ENCODE measurements at places on chromosomes 11 and 22.

GRCh38 chr22:19713650-19714311, 522 bp upstream of the SEPTIN5 start:
- no peaks in the 10 kb centered on the region for H3K4me1 ChIP-seq
- no peak for DNase-seq
- H3K4me3 ChIP-seq = peak overlapping the region; percentile 50
- no peaks in the 10 kb centered on the region for H3K27me3 ChIP-seq
- no peaks in the 10 kb centered on the region for H3K36me3 ChIP-seq

DNA sequence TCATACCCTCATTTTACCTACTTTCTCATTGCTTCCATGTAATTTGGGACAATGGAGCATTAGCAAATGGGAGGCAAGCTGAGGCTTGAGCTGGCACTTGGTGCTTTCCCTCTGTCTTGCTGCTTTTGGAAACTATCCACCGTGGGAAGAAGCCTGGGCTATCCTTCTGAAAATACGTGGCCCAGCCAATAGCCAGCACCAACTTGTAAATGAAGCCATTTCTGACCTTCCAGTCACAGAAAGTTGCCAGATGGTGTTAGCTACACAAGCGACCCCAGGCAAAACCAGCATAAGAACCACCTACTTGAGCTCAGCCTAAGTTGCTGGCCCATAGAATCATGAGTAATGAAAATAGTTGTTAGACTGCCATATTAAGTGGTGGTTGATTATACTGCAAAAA, 18.5 kb upstream of the SPON1 start:
- no peaks in the 10 kb centered on the region for H3K4me1 ChIP-seq
- no peak overlapping the region for H3K27ac ChIP-seq
- DNase-seq = no peak
- H3K27me3 ChIP-seq = no peaks in the 10 kb centered on the region

- no peaks in the 10 kb centered on the region for H3K4me1 ChIP-seq
- no peak overlapping the region for H3K27ac ChIP-seq
- no peaks in the 10 kb centered on the region for H3K27me3 ChIP-seq
- no peaks in the 10 kb centered on the region for H3K36me3 ChIP-seq
Measured at GRCh38 chr11:112583261-112583893, 322.7 kb upstream of the PLET1 start.

DNA sequence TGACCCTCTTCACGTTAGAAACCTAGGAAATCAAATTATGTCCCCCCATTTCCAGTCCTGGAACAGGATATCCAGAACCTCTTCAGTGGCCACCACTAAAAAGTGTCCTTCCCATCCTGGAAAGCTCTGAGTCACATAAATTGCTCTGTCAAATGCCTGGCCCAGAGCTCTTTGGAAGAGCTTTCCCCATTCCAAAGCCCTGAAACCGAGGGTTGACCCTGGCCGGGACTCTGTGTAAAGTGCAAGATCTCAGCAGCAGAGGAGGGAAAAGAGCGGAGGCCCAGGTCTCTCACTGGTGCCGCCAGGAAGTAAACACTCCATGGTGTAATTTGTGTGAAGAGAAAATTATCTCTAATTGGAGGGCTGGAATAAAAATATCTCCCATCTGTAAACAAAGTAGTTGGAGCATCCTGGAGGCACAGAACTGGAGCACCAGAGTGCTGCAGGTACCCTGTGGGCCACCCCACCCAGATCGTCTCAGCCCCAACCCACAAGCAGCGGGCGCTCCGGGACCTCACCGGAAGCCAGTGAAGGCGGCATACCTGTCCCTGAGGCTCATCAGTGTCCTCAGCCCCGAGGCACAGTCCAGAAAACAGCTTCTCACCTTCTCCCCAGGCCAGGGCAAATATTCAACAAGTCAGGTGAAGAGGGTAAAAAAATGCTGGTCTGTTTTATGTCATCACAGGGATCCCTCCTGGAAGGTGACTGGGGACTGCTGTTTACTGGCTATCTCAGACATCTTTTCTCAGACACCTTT, 4.7 kb upstream of the JAM3 start:
- no peaks in the 10 kb centered on the region for H3K36me3 ChIP-seq
- no peaks in the 10 kb centered on the region for H3K27me3 ChIP-seq

DNA sequence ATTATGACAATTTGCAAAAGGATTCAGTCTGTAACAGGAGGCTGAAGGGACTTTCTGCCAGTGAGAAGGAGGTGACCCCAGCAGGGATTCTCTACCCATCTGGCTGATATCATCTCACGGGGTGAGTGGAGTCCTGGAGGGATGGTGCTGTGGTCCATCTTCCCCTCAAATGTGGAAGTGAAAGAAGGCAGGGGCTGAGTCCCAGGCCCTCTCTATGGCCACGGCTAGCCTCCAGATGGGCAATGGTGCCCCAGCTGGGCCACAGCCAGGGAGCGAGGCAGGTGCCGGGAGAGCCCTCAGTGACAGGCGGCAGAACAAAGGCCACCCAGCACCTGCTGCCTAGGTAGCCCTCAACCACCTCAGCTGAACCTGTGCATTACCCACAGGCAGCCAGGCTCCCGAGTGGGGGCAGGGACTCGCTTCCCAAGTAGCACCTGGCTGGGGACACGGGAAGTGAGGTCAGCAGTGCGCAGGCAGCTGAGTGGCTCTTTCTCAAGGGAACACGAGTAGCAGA, 6.7 kb downstream of the NECTIN1 start:
- H3K4me1 ChIP-seq = peaks cover 18% of the 10 kb centered on the region
- H3K36me3 ChIP-seq = no peaks in the 10 kb centered on the region
- no peak for DNase-seq
- H3K27me3 ChIP-seq = no peaks in the 10 kb centered on the region

GRCh38 chr11:66066751-66067150, 3.3 kb upstream of the PACS1 start:
- no peak overlapping the region for H3K4me3 ChIP-seq
- H3K27ac ChIP-seq = no peak overlapping the region
- H3K36me3 ChIP-seq = peaks cover 58% of the 10 kb centered on the region
- H3K4me1 ChIP-seq = peaks cover 7% of the 10 kb centered on the region

- H3K4me3 ChIP-seq = no peak overlapping the region
- H3K36me3 ChIP-seq = no peaks in the 10 kb centered on the region
- no peak overlapping the region for H3K27ac ChIP-seq
- no peak for DNase-seq
- H3K27me3 ChIP-seq = no peaks in the 10 kb centered on the region
Measured at GRCh38 chr11:107713009-107713408, 1.2 kb upstream of the SLN start.

- peak overlapping the region; percentile 80 for H3K27ac ChIP-seq
- DNase-seq = peak; percentile 55
- H3K27me3 ChIP-seq = no peaks in the 10 kb centered on the region
- H3K4me1 ChIP-seq = peaks cover 37% of the 10 kb centered on the region
- no peak overlapping the region for H3K4me3 ChIP-seq
Measured at GRCh38 chr11:19715373-19715772, 2.7 kb downstream of the NAV2 start.

- H3K27me3 ChIP-seq = no peaks in the 10 kb centered on the region
- H3K27ac ChIP-seq = no peak overlapping the region
- H3K4me3 ChIP-seq = no peak overlapping the region
- no peaks in the 10 kb centered on the region for H3K4me1 ChIP-seq
- DNase-seq = no peak
- no peaks in the 10 kb centered on the region for H3K36me3 ChIP-seq
Measured at GRCh38 chr11:28794405-28794804, 686.2 kb downstream of the METTL15 start.

DNA sequence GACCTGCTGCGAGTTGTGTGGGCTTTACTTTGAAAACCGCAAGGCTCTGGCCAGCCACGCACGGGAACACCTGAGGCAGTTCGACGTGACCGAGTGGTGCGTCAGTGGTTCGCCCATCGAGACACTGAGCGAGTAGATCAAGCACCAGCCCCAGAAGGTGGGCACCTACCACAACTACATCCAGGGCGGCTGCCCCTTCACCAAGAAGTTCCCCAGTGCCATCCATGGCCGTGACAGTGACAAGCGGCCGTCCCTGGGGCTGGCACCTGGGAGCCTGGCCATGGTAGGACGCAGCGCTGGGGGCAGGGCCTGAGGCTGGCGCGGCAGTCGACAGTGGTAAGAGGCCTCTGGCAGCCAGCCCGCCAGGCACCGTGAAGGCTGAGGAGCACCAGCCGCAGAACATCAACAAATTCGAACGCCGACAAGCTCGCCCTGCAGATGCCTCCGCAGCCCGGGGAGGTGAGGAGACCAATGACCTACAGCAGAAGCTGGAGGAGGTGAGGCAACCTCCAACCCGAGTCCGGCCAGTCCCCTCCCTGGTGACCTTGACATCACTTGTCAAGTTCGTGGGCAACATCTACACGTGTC, 545.2 kb upstream of the CCDC179 start:
- H3K4me1 ChIP-seq = no peaks in the 10 kb centered on the region
- H3K27ac ChIP-seq = no peak overlapping the region
- H3K4me3 ChIP-seq = no peak overlapping the region
- H3K27me3 ChIP-seq = no peaks in the 10 kb centered on the region
- DNase-seq = no peak

DNA sequence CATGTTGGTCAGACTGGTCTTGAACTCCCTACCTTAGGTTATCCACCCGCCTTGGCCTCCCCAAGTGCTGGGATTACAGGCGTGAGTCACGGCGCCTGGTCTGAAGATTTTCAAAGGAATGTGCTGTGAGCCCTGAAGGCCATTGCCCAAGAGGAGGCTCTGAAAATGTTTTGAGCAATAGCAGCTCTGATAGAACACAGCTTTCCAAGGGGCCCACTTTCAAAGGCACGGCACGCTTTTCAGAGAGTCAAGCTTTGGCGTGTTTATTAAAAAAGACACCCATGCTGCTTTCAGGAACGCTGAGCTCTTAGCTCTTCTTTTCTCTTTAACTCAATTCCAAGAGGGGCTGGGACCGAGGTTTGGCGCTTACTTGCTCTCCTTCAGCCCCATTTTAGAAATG, 73.8 kb upstream of the CDON start:
- no peak overlapping the region for H3K27ac ChIP-seq
- no peaks in the 10 kb centered on the region for H3K27me3 ChIP-seq
- no peaks in the 10 kb centered on the region for H3K36me3 ChIP-seq
- H3K4me3 ChIP-seq = no peak overlapping the region
- no peaks in the 10 kb centered on the region for H3K4me1 ChIP-seq
- DNase-seq = no peak

DNA sequence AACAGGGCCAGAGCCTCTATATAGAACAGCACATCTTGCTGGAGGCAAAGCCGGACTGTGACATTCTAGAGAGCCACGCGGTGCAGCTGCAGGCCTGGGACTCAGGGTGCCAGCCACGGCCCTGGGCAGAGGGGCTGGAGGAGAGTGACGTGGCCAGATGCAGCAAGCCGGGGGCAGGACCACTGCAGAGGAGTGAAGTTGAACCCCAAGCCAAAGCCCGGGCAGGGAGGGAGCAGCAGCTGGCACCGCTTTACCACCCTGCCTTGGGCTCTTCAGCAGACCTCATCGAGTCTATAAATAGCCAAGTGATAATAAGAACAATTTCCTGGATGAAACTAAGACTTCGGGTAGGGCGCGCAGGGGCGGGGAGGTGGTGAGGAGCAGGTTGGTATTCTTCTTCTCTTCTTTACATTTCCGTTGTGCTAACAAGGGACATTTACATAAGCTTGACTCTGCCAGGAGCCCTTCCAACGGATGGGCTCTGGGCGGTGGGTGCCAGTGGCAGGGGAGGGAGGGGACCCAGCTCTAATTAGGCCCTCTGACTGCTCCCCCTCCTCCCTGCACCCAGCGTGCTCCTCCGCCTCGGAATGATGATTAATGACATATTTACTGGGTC, 110.2 kb downstream of the ST3GAL4 start:
- no peaks in the 10 kb centered on the region for H3K27me3 ChIP-seq
- no peak overlapping the region for H3K4me3 ChIP-seq
- no peak for DNase-seq
- H3K27ac ChIP-seq = no peak overlapping the region
- no peaks in the 10 kb centered on the region for H3K4me1 ChIP-seq

DNA sequence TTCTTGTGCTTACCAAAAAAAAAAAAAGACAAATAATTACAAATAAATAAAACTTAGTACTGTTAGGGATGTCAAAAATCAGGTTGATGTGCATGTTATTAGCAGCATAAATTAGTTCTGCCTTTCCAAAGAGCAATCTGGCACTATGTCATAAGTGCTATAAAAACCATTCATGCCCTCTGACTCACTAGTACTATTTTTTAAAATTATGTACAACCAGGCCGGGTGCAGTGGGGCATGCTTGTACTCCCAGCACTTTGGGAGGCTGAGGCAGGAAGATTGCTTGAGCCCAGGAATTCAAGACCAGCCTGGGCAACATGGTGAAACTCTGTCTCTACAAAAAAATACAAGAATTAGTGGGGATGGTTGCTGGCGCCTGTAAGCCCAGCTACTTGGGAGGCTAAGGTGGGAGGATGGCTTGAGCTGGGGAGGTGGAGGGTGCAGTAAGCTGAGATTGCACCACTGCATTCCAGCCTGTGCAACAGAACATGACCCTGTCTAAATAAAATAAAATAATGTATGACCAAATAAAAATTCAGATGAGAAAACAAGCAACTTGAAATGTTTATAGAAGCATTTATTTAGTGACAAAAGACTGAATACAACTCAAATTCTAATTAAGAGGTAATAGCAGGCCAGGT, 25.3 kb downstream of the UEVLD start:
- no peak overlapping the region for H3K4me3 ChIP-seq
- DNase-seq = no peak
- no peaks in the 10 kb centered on the region for H3K4me1 ChIP-seq

DNA sequence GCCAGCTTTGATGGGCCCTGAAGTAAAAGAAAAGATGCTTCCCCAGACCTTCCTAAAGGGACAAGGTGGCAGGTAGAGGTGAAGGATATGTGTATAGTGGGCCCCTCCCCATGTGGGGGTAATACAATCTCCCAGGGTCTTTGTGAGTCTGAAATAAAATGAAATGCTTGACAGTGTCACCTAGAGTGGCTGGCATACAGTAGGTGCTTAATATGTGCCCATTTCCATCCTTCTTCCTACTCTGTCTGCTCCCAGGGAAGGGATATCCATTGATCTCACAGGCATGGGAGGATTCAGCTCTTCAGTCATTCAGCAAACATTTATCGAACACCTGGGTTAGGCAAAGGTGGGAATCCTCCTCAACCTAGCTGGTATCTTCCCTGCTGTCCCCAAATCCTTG, 6.1 kb upstream of the CREB3L1 start:
- H3K27me3 ChIP-seq = peaks cover 8% of the 10 kb centered on the region
- no peak overlapping the region for H3K4me3 ChIP-seq
- H3K4me1 ChIP-seq = no peaks in the 10 kb centered on the region
- no peak overlapping the region for H3K27ac ChIP-seq
- no peaks in the 10 kb centered on the region for H3K36me3 ChIP-seq

GRCh38 chr22:43996170-43996980, 27.7 kb upstream of the PARVB start:
- H3K4me1 ChIP-seq = peaks cover 5% of the 10 kb centered on the region
- no peak overlapping the region for H3K27ac ChIP-seq
- no peak overlapping the region for H3K4me3 ChIP-seq
- DNase-seq = no peak
- no peaks in the 10 kb centered on the region for H3K36me3 ChIP-seq

Measured in right lobe of liver (tissue), 6 donors.